ENCODE measurements at places on chromosomes 4 and X.

- no peak for DNase-seq
Observed at GRCh38 chr4:113447769-113448168, 313.8 kb downstream of the CAMK2D start.

DNA sequence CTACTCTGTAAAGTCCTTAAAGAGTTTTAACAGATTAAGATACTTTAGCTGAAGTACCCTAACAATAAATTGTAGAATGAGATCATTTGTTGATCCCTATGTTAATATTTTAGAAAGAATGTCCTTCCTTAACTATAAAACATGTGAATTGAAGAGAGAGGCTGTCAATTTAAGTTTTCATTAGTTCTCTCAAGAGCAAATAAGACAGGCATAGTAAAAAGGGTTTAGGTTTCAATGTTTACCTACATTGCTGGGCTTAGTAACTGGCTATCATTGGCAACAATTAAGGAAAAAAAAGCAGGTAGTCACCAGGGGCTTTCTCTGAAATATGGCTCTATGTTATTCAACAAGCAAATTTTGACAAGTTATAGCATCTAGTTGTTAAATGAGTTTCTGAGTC, 91.5 kb downstream of the ATRX start:
- no peak for DNase-seq

GRCh38 chrX:362351-362750, 24.4 kb downstream of the PPP2R3B start:
- DNase-seq, result no peak

DNA sequence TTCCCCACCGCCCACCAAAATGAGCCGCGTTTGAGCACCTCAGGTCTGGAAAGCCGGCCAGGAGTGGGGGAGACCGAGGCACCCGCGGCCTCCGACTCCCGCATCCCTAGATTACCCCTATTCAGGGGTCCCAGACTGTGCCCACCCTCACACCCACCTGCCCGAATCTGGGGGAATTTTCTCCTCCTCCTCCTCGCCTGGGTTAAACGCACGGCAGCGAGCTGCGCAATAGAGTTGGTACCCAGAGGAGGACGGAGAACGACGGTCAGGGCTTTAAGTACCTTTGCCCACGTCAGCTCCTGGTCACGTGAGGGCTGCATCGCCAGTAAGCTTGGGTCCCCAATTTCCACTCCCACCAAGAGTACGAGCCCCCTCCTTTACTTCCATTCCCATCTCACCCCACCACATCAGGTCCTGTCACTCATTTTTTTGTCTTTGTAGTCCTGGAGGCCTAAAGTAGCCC, at the start of gene ARMCX2:
TSS of gene ARMCX2 (minus strand) at position 250 of the 463 bp plus-strand sequence. CDS start 2,262 bp downstream, outside the sequence.
- peak; percentile 49 for DNase-seq

DNA sequence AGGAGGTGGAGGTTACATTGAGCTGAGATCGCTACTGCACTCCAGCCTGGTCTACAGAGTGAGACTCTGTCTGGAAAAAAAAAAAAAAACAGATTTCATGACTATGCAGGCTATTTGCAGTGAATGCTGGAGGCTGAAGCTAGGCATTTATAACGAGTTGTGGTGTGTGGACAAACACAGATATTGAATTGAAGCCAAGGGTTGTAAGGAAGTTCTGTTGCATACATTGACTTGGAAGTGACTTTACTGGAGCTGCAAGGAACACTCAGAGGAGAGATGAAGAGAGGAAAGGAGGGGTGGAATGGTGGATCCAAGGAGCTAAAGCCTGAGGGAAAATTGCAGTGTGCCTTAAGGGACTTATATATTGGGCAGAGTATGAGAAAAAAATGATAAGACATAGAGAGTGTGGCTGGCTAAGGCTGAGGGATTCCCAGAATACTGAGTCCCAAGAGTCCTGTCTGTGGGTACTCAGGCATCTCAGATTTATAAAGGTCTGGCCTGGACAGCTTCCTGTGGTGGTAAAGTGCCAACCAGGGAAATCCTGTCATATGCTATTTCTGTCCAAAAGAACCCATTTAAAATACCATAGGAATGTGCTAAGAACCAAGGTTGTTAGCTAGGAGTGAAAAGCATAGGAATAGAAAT, 87.8 kb upstream of the GUCY1A1 start:
- DNase-seq, result no peak

DNA sequence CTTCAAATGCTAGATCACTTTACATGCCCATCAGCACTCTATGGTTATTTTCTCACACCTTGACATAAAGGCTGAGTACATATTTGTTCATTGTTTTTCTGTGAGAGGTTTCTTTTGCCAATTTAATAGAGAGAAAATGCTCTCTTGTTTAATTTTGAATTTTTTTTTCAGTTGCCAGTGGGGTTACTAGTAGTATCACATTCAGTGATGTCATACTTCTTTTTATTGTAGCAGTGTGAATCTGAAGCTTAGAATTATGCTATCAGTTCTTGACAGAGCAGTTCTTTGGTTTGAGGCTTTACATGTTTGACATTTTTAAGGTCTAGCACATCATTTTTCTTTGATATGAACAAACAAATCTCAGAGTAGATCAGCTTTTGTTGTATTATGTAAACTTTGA, 185.4 kb downstream of the NWD2 start:
- no peak for DNase-seq

- no peak for DNase-seq
Observed at GRCh38 chrX:71215338-71215912, 7.6 kb upstream of the GJB1 start.

- DNase-seq, result peak; percentile 43
Observed at GRCh38 chr4:88018466-88018865, 11.0 kb downstream of the PKD2 start.

DNA sequence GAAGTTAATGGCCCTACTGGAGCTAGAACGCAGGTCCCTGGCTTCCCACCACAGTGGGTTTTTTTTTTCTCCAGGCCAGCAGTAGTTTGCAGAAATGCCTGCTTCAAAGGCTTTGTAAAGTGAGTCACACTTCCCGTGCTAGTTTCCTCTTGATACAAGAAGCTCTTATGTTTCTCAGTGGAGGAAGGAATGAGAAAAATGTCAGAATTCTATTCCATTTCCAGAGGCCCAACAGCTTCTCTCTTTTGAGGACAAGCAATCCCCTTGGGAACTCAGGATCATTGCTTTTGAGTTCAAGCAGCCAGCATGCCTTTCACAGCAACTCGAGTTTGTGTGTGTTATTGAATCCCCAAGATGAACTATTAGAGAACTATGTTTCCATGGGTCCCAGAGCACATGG, 134.3 kb downstream of the GUCY2F start:
- peak; percentile 71 for DNase-seq

- DNase-seq, result no peak
Observed at GRCh38 chr4:38904090-38904666, 36.6 kb downstream of the FAM114A1 start.

DNA sequence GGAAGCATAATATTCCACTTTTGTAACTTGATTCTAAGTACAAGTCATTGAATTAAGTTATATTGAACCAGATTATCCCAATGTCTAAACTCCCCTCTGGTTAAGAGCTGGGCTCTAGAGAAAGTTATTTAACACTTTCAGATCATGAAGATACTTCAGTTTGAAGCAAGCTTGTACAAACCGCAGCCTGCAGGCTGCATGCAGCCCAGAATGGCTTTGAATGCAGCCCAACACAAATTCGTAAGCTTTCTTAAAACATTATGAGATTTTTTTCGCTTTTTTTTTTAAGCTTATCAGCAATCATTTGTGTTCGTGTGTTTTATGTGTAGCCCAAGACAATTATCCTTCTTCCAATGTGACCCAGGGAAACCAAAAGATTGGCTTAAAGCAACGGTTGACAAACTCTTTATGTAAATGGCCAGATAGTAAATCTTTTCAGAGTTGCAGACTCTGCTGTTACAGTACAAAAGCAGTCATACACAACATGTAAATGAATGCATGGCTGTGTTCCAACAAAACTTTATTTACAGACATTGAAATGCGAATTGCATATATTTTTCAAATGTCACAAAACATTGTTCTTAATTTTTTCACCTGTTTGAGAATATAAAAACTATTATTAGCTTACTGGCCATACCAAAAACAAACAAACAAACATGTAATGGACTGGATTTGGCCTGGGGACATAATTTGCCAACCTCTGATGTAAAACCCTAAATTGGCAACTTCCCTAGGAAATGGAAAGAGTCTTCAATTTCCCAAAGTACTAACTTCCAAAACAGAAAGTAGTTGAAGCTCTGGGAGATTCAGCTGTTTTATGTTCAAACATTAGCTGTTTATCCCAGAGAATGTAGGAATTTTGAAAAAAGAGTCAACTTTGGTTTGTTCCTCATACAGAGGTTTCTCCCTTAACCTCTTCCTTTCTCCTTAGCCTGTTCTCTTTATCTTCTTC, 201.1 kb upstream of the MBNL3 start:
- DNase-seq, result no peak

- no peak for DNase-seq
Observed at GRCh38 chr4:14293582-14293981, 666.1 kb upstream of the BOD1L1 start.

- DNase-seq, result no peak
Observed at GRCh38 chr4:41934514-41934900, 722 bp upstream of the TMEM33 start.

DNA sequence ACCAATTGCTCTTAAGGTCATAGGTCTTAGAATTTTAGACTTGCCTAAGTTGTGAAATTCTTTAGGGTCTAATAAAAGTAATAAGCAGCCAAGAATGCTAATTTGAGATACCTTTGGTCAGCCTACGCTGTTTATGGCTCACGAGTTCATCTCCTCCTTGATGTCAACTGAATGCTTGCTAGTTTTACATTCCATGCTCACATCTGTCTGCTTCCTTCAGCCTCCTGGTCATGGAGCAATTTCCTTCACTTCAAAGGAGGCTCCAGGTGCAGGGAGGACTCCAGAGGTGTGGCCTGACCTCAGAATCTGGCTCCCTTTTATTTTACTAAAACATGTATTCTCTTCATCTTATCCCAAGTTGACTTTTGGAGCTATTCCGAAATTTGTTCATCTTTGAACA, 23.3 kb upstream of the LNX1 start:
- no peak for DNase-seq

- peak; percentile 37 for DNase-seq
Observed at GRCh38 chr4:2284934-2285612, 23.2 kb upstream of the MXD4 start.

GRCh38 chrX:110327336-110327735, 9.5 kb upstream of the AMMECR1 start:
- no peak for DNase-seq

- DNase-seq, result no peak
Observed at GRCh38 chr4:145824463-145824862, 114.2 kb downstream of the ZNF827 start.

DNA sequence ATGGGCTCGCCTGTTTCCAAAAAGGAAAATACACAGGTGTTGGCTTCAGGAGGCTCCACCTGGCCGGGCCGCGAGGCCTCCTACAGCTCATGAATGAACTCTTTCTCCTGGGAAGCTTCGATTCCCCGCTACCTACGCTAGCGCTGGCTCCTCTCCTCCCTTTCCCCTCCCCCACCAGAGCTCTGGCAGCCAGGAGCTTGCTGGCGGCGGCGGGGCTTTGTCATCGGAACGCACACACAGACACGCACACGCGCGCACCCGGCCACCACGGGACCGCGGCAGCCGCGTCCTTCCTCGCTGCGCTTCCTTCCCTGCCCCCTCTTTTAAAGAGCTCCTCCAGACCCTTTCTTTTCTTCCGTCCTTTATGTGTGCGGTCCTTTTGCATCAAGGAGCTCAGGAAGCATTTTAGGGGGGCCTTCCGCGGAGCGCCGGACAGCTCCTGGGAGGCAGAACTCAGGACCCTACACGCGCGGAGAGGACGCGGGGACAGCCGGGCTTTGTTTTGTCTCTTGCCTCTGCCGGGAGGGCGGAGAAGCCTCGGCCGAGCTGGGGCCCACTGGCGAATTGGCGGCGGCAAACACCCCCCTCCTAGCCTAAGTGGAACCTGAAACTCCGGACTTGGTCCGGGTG, 70.2 kb upstream of the BCOR start:
- DNase-seq, result no peak

GRCh38 chr4:123651536-123652180, 255.1 kb downstream of the SPRY1 start:
- DNase-seq, result no peak

DNA sequence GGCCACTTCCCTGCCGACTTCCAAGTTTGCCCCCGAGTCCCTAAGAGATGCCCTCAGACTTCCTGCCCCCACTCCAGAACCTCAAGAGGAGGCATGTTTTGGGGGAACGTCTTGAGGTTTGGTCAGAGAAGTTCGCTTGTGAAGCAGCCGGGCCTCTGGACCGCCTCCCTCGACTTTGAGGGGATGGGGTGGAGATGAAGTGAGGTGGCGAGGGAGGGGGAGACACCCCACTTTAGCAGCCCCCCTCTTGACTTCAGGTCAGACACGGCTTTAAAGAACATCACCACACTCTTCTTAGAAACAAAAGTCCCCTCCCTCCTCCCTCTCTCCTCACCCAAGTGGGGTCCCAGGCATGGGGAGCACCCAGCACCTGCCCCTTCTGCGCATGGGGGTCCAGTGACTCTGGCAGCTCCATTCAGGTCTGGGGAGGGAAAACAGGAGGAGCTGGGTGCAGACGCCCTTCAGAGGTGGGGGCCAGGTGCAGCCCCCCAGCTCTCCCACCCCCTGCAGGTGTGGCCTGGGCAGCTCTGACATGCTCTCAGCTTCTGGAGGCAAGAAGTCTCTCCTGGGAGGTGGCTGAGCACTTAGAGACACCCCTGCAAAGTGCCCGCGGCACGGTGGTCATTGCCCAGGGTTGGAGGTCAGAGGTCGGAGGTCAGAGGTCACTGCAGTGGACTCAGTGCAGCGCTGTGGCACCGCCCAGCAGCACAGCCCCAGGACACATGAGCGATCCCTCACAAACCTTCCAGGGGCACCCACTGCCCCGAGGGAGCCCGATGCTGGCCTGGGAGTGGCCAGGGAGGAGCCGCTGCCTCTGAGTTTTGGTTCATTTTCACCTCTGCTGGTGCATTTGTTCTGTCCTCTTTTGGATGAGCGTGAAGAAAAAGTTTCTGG, 108.8 kb downstream of the CPZ start:
- no peak for DNase-seq

DNA sequence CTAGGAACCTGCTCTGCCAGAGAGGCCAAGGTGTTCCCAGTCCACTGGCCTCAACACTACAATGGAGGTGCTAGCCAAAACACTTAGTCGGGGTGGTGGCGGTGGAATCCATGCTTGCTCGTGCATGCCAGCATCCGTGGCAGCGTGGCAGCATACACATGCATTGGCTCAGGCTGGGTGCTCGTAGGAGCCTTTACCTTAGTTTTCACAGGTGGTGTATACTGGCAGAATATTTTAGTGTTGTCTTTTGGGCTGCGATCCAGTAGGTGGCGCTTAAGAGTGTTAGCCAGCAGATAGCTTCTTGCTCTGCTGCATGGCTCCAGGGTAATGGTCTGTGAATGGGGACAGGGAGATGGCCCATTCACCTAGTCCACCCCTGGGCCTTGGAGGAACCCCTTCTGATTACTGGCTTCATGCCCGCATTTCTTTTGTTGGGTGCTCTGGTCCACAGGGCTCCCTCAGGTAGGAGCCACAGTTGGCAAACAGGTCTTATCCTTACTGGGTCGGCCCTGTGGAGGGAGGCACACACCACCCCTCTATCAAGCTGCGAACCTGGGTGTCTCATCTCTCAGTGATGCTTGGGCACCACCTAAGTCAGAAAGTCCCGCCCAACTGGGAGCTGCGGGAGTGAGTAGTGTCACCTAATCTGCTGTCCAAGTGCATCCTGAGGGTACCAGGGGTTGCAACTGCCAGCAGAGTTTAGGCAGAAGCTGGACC, 40.0 kb downstream of the RIPPLY1 start:
- DNase-seq, result peak; percentile 7

All from brain microvascular endothelial cell (primary cell).